ENCODE measurements at places on chromosomes 12 and 14.

DNA sequence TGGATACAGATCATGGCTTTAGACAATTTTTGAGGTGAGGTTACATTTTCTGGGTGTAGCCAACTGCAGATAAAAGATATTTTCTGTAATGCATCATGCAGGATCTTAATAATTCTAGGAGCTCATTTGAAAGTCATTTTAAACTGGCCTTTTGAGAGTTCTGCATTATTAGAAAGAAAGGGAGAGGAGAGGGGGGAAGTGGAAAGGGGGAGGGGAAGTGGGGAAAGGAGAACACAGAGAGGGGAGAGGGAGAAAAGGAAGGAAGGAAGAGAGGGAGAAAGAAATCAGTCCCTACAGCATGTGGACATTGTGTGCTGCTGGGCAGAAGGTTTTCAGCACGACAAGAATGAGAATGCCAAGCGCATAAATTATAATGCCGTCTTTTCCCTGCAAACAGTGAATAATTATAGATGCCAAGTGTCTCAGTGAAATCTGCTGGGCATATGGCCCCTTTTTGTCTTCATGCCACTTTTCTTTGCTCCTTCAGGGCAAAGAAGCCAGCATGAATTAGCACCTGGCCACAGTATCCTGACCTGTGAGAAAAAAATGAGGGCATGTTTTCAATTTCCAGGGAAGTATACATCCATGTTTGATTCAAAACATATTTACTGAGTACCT lies 22.7 kb upstream of the PPP2R5C start:
- DNase-seq: no peak

- DNase-seq: no peak
Observed at GRCh38 chr12:2857576-2857975, 737 bp upstream of the TEX52 start.

DNA sequence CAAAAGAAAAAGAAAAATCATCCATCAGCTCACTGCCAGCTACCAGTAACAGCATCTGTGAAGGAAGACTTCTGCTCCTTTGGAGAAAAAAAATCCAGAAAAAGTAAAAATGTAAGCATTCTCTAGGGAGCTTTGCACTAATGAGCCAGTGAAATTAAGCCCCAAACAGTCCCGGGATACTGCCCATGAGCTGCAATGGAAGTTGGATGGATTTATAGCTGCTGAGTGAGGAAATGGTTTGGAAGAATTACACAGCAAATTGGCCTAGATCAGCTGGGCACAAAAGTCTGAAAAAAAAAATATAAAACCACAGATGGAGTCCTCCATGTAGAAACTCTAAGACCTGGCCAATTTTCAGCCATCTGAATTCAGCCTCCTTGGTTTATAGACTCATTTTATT lies 462.9 kb upstream of the USP15 start:
- DNase-seq: no peak

DNA sequence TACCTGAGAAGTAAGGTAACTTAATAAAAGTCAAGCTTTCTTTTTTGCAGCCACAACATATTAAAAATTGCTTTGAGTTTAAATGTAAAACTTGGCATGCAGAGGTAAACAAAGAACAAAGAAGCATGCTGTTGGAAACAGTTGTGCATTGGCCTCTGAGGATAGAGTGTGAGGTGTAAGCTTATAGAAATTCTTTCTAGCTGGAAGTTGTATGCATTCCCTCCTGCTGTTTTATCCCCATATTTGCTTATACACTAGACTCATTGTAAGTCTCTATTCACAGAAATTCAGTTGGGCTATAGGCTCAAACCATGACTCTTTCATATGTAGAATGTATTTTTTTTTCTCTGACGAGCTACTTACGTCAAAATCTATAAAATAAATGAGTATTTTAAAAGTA lies 316.3 kb downstream of the SLC6A15 start:
- DNase-seq: no peak

- DNase-seq: no peak
Observed at GRCh38 chr14:84410344-84410743, 1119.6 kb upstream of the FLRT2 start.

GRCh38 chr12:45725631-45726602 lies 3.6 kb upstream of the ARID2 start:
- DNase-seq: peak; percentile 26

- DNase-seq: no peak
Observed at GRCh38 chr14:91693346-91693745, 38.5 kb downstream of the CATSPERB start.

DNA sequence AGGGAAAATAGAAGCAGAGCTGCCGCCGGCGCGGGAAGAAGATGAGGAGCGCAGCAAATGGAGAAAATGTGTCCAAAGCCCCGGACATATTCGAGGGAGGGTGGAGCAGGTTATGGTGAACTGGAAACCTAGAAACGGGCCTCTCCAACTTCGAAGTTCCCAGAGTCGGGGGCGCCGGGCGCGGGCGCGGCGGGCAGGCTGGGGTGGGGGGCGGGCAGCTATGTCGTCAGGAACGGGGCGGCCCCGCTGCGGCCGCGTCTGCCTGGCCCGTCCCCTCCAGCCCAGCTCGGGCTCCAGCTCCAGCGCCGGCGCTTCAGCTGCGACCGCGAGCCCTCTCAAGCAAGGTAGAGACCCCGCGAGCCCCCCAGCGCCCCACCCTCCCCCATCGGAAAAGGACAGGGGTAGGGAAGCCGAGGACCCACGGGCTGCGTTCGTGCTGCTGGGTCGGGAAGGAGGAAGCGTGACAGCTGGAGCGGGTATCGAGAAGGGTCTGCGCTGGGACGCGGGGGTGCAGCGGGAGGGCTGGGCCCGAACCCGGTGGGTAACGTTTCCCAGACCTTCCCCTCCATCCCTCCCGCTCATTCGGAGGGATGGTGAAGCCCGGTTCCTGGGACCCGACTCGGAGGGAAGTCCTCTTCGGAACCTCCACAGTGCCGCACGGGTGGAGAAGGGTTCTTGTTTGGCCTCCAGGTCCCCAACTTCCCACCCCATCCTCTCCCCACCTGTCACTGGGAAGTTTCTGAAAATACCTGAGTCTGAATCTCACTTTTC lies 1.0 kb downstream of the DGKA start:
- peak; percentile 82 for DNase-seq

GRCh38 chr12:123398550-123399254 lies 14.8 kb downstream of the KMT5A start:
- DNase-seq: peak; percentile 59

DNA sequence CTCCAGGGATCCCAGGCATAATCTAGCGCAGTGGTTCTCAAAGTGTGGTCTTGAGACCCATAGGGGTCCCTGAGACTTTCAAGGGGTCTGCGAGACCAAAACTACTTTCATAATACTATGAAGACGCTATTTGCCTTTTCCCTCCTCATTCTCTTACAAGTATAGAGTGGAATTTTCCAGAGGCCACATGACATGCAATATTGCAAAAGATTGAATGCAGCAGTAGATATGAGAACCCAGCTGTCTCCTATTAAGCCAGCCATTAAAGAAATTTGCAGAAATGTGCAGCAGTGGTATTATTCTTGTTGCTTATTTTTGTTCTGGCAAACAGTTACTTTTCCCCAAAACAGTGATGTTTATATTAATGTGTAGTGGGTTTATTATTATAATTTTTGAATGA lies 62.8 kb downstream of the VWF start:
- DNase-seq: no peak

- no peak for DNase-seq
Observed at GRCh38 chr12:25332143-25332542, 81.4 kb upstream of the KRAS start.

- no peak for DNase-seq
Observed at GRCh38 chr12:9702255-9702654, 30.6 kb downstream of the CLECL1 start.

- DNase-seq: peak; percentile 45
Observed at GRCh38 chr12:12837025-12837812, 24.1 kb downstream of the DDX47 start.

- no peak for DNase-seq
Observed at GRCh38 chr12:64392221-64392620, 1.7 kb upstream of the C12orf56 start.

- peak; percentile 44 for DNase-seq
Observed at GRCh38 chr14:33432407-33433023, 493.8 kb downstream of the NPAS3 start.

DNA sequence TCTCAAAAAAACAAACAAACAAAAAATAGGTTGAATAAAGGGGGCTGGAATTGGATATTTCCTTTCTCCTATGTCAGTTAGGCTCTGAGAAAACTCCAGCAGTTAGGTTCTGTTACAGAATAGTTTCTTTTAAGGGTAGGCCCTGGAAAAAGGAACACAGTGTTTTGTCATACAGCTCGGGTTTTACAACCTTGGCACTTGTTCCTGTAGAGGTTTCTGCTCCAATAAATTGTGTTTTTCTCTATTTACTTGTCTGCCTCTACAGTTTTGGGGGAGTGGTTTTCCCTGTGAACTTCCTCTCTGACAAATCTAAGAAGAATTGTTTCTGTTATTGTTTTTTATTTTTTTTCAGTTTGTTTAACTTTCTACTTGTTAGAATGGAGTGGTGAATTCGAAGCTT lies 167.6 kb downstream of the ACSS3 start:
- DNase-seq: no peak

DNA sequence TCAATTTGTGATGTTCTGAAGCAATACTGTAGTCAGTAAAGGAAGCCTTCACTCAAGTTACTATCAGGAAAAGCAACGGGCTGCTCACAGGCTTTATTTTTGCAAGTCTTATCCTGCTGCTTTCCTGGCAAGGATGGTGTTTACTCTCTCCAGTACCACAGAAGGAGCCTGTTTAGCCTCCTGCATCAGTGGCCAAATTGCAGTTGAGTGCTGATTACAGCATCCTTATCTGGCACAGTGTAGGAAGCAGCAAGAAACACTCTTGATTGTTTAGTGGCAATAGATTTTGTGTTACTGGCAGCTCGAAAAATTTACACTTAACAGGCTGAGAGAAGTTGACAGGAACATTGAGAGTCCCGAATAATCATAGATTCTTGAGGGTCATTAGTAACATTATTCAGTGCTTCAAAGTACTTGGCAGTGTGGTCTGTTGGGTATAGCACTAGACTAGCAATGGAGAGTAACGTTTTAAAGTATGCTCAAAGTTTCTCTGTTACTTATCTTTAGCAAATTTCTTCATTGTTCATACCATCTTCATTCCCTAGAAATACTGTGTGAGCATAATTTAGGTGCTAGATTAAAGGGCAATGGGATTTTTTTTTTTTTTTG lies 11.7 kb downstream of the TULP3 start:
- no peak for DNase-seq

DNA sequence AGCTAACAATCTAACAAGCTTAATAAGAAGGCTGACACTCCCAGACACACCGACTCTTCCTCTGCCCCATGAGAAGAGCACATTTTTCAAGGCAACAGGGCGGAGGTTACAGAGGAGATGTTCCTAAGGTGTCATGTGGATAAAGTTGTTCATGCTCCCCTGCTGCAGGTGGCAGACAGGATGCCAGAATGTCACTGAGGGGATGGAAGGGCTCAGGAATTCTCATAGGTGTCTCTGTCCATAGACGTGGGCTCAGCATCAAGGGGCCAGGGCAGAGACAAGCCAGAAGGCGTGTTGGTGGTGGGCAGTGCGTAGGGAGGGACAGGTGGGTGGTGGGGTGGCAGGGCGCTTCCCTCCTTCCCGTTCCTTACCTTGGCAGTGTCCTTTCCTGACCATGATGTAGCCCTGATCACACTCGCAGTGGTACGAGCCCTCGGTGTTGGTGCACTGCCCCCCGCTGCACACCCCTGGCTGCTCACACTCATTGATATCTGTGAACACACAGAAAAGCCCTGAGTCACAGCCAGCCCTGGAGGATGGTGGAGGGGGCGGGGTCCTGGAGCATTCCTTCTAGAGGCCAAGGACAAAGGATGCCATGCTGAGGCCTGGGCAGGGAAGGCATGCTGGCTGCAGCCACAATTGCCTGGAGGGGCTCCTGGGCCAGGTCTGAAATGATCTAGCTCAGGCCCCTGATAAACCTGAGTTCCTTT lies 23.0 kb downstream of the ISCA2 start:
- DNase-seq: no peak

DNA sequence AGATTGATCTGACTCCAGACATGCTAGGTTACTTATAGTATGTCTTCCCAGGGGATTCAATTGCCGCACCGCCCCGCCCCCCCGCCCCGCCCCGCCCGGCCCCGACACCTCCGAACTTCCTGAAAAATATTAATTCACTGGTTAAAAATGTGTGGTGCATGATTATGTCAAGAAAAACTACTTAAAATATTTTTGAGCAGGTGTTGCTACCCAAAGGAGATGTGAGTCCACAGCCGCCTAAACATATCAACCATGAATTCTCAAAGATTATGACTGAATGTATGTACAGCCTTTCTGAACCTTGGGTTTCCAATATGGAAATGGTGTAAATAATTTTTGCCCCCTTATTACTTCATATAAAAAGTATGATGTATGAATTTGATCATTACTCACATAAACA lies 2.7 kb upstream of the RIMKLB start:
- no peak for DNase-seq

- DNase-seq: no peak
Observed at GRCh38 chr14:90692061-90692460, 124.2 kb downstream of the TTC7B start.

DNA sequence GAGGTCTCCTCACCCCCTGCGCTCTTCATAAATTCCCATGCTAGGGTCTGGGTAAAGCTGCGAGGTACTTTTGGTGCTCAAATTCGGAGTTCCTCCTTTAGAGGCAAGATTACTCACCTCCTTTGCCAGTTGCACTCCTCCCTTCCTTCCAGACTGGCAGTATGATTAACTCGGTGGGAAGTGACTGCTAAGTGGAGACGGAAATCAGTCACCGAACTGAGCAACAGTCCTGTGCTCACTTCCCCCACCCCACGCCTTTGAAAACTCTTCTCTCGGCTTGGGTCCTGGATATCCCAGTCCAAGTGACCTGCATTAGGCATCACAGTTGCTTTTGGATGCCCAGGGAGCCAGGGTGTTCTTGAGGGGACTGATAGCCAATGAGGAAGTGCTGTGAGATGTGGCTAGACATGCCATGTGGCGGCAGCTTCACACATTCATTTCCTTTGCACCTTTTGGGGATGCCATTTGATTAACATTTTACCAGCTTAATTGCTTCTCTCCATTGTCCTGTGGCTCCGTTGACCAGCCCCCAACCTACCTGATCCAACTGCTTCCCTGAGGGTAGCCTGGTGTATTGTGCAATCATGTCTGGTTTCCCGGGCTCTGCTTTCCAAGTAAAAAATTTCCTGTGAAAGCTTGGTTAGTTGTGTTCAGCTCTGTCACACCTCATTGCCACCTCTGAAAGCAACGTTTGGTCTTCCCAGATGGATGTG lies 840 bp downstream of the PNP start:
- peak; percentile 30 for DNase-seq

DNA sequence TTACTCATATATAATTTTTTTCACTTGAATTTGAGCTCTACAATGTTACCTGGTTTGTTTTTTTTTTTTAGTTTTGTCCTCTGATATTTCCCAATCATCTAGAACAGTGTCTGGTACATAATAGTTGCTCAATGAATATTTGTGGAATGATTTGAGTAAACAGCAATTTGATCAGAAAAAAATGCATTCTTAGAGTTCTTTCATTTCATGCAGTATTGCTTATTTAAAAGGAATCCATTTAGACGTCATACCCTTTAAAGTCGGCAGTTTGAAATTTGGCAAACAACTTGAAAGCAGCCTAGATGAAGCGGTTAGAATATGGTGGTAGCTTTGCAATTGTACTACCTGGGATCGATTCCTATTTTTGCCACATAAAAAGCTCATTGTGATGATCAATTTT lies 140.0 kb downstream of the PDE3A start:
- no peak for DNase-seq

Measured in femur (tissue), 1 donor.